ENCODE measurements at places on chromosomes 12 and 14.

GRCh38 chr14:72186523-72186922 is 254.3 kb downstream of the RGS6 start:
- no peak for DNase-seq

DNA sequence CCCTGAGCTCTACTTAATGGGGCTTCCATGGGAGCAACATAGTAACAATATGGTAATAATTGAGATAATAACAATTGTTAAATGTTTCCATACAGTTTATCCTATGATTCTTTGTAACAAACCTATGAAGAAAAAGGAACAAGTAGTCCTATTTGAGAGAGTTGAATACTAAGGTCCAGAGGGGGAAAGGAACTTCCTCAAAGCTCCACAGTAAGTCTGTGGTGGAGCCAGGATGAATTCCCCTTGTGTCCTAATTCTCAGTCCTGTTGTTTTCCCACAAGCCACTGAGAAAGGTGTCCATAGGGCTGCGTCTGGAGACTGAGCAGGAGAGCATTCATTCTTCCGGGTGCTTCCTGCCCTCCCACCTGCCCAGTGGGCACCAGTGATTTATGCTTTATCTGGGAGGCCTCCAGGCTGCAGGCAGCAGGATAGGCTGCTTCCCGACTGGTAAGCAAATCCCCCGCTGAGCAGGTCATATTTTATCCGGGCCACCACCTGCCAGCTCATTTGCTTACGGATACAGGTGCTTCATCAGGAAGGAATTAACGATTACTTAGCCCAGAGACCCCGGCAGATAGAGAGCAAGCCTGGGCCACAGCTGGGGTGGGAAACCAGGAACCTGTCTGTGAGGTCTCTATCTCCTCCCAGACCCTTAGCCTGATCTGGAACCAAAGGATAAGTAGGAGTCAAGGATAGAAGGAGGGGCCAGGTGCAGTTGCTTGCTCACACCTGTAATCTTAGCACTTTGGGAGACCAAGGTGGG is 33.9 kb upstream of the FAM222A start:
- DNase-seq = no peak

DNA sequence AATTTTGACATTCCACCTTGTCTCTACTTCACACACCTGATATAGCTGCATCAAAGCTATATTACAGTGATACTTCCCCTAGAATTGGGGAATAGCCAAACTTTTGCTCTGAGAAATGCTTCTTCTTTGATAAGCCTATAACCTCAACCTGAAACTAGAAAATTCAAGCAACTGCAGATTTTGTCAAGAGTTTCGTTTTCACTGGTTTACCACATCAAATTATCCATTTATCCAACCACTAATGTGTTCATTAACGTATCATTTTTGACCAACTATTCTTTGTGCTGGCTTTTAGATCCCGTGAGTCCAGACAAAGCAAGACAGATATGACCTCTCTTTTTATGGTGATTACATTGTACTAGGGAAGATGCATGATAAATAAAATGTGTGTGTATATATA is 13.5 kb upstream of the TAS2R46 start:
- no peak for DNase-seq

GRCh38 chr12:6158255-6158654 is 33.8 kb upstream of the VWF start:
- DNase-seq = no peak

DNA sequence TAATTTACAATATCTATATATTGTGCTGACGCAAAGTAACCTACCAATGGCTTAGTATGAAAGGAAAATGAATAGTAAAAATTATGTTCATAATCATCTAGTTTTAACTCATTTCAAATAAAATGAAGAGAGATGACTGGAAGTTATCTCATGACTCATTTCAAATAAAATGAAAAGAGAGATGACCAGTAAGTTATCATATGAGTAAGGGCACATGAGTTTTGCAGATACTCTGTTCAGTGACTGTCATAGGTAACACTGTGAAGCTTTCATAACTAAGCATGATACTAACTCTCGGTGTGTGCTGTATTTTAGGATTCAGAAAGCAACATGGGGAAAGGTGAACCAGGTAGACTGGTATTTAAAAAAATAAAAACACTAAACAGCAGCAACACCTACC is 364.5 kb upstream of the DIO2 start:
- no peak for DNase-seq
